T-helper 22 cell (primary cell): ENCODE measurements at places on chromosomes 1 and 21.

GRCh38 chr1:145859491-145860023 lies 676 bp upstream of the PIAS3 start:
- DNase-seq, result peak; percentile 68

GRCh38 chr1:223642237-223642636 lies 23.3 kb downstream of the CAPN8 start:
- no peak for DNase-seq

DNA sequence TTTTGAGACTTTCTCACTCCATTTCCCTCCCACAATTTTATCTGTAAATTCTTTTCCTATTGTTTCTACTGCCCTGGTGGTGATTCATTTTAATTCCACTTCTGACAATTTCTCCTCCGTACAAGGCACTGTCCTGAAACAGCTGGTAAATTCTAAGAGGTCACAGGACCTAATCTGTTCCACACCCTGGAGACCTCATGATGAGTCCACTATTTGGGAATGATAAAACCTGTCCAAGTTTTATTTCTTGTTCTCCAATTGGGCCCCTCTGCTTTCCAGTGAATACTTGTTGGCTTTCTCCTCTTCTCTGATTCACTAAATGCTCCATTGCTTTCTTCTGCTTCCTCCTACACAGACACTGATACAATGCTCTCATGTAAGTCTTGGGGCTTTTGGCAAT lies 343.1 kb upstream of the DUSP10 start:
- DNase-seq, result no peak

GRCh38 chr1:98969798-98970490 lies 34.7 kb downstream of the PLPPR5 start:
- no peak for DNase-seq

DNA sequence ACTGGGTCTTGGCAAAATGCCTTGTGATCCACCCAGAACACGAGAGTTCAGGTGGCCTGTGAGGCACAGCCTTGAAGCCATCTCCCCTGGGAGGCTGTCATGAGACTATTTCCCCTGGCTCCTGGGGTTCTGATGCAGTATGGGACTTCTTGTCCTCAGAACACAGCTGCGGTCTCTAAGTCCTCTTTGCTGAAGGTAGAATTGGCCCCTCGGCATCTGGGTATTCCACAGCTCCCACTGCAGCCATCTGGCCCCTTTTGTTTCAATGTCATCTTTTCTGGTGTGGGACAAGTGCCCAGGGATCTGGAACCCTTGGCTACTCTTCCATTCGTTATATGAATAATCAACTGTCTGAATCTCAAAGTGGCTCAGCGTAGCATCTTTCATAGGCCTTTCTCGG lies 17.0 kb upstream of the LY9 start:
- DNase-seq, result no peak

DNA sequence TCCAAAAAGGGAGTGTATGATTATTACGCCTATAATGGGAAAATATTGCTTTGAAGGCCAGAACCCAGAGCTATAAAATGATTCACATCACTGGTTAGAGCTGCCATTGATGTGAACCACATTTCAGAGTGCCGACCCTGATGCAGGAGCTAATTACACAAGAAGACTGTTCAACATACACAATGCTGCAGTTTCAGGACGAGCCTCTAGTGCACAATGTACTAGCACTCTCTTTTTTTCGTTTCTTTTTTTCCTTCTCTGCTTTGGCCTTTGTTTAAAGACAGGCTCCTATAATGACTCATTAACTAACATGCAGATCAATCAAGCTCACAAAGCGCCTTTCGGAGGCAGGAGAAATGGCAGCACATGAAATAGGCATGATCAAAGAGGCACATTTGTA lies 66.0 kb upstream of the HMGB4 start:
- no peak for DNase-seq
